ENCODE measurements at places on chromosomes 13 and 19.

DNA sequence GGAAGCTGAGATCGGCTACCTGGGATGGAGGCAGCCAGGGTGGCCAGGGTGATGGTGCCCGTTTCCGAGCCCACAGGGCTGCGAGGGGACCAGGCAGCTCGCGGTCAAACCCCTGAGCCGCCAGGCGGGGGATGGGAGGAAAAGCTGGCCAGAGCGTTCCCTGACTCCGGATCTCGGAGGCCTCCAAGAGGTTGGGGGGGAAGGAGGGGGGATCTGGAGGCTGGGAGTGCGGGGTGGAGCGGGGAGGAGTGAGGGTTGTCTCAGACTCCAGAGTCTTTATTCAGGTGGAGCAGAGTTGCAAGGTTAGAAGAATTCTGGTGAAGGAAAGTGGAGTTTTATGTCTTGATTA is 1.1 kb downstream of the CACNG7 start:
- DNase-seq, result no peak

DNA sequence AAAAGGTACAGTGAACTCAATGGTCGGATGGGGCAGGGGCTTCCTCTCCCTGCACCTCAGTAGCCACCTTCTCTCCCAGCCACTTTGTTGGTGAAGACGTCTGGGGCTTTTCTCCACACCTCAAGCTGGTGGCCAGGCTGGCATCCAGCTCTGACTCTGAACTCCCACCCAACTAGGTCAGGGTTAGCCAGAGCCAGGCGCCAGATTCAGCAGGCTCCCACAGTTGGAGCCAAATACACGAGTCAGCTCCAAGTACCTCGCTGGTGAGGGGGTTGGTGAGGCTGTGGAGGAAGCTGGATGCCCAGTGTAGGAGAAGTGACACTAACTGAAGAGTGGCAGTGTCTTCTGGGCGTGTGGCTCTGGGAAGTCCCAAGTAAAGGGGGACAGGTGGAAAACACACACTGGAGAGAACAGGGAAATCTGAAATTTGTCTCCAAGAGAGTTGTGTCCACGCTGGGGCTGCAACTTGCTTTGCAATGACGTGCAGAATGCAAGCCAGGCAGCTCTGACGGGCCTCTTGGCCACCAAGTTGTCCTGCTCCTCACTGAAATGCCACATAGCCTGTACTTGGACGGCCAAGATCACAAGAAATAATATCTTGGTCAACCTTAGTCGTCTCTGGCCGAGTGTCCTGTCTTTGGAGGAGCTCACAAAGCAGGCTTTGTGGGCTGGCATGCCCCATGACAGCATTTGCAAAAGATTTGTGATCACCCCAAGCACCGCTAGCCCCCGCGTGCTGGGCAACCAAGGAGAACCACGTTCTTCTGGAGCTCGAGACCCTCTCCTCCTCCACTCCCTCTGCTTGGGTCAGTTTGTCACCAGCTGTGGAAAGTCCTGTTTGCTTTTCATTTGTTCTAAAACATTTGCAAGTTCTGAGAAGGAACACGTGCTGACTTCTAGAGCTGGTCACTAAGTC is 18.1 kb downstream of the SLC7A1 start:
- no peak for DNase-seq

DNA sequence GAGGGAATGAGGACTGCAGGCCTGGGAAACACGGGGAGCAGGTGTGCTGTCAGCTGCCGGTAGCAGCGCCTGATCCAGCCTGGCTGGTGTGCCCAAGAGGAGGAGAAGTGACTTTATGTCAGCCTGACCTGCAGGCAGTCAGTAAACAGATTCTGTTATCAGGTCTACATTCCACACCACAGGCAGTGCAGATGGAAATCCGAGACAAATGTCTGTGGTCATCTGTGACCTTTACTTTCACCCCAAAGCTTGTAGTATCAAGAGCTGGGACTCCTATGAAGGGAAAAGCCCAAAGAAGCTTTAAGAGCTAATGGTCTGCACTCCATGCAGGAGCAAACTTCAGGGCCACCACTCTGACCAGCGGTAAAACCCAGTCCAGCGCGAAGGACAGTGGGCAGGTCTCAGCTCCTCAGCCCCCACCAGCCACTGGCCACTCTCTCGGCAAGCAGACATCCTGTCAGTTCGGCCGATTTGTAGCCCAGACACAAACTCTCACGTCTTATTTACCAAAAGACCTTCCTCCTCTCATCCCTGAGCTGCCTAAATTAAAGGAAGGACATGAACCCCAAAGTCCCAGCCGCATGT is 7.7 kb downstream of the EPS15L1 start:
- no peak for DNase-seq

GRCh38 chr19:39166571-39167391 is 30.0 kb upstream of the NCCRP1 start:
- no peak for DNase-seq

DNA sequence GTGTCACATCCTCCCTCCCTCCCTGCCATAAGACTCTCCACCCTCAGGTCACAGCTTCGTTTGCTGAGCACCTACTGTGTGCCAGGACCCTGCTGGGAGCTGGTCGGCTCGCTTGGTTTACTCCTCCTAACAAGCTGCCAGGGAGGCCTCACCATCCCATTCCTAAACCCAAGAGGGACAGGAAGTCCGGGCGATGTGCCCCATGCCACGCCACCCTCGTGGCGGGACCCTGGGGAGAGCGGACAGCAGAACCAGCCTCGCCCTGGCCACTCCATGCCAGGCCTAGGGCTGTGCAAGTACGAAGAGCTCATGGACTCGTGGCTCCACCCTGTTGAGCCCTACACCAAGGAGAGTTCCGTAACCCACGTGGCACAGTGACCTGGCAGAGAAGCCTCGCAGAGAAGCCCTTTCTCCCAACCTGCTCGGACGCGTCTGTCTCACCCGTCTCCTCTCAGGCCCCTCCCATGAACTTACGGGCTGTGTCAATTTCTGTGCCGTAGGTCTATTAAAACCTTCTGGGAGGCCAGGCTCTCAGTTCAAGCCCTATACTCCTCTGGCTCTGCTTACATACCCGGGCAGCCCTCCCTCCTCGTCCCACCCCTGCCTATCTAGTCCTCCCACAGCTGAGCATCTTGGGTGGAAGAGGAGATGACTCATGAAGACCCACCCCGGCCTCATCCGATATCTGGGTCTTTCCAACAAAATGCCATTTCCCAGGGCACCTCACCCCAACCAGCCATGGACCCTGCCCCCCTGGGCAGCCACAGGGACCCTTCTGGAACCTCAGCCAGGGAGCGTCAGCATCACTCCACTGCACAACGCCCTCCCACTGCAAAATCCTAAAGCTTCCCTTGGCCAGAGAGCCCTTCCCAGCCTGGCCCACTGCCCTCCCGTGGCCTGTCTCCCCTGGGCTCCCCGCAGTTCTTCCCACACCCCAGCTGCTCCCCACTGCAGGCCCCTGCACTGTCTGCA is 2.6 kb downstream of the UBXN6 start:
- no peak for DNase-seq

- no peak for DNase-seq
Measured at GRCh38 chr13:40126306-40127085, 471.0 kb downstream of the COG6 start.

GRCh38 chr13:94228763-94229162 is 250.7 kb downstream of the DCT start:
- DNase-seq, result no peak

GRCh38 chr13:67146523-67147130 is 83.5 kb downstream of the PCDH9 start:
- no peak for DNase-seq

DNA sequence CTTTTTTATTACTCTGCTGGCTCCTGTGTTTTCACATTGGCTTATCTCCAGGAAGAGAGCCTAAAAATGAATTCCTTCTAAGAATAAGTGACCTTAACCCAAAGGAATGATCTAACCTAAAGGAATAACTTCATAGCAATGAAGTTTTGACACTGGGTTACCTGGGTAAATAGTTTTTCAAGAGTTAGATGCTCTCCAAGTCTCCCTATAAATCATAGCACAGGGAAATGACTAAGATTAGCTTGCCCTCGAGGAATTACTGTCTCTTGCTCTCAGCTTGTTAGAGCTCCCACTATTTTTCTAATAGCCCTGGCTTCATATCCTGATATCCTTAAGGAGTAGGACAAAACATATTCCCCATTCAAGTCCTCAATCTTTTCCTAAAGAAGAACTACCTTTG is 66.3 kb downstream of the SPRY2 start:
- no peak for DNase-seq

DNA sequence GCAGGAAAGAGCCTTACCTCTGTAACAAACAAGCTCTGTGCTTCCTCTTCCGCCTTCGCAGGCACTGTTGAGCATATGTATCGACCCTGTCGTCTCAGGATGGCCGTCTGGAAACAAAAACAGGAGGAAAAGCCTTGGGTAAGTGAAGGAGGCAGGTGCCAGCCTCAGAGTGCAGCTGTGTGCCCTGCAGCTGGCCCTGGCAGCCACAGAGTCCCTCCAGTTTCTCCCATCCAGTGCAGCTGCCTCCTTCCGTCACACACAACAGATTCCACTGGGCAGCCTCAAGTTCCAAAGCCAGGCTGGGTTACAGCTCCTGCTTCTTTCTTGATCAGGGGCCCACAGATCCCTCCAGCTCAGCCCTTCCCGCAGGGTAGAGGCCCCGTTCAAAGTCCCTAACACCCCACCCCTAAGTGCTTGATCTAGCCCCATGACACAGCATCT is 47.7 kb downstream of the DOCK9 start:
- DNase-seq, result no peak

- DNase-seq, result no peak
Measured at GRCh38 chr13:46546084-46546768, 6.7 kb upstream of the LRCH1 start.

DNA sequence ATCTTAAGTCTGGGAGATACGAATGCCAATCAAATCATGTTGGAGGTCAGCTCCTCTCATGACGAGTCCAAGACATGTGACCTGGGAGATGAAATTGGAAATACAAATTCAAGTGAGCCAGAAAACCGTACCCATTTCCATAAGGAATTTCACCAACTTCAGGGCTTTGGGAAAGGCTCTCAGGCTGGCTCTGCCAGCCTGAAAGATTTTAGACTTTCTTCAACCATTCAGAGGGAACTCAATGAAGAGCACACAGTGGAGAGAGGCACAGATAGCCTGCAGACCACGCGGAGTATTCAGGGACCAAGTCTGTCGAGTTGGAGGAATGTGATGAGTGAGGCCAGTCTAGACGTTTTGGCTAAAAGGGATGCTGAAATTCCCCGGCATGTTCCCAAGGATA is 204.6 kb downstream of the MTUS2 start:
- no peak for DNase-seq

DNA sequence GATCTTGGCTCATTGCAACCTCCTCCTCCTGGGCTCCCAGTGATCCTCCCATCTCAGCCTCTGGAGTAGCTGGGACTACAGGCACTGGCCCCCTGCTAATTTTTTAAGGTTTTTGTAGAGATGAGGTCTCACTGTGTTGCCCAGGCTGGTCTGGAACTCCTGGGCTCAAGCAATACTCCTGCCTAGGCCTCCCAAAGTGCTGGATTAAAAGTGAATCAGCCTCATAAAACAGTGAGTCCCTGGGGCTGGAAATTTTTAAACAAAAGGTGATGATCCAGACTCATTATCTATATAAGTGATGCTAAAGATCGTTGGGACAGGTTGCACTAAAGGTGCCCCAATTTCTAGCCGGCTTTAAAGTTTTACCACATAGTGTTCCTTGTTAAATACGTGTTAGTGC is 112.7 kb downstream of the LMO7 start:
- DNase-seq, result no peak

- no peak for DNase-seq
Measured at GRCh38 chr13:64099994-64100393, 2684.3 kb upstream of the PCDH20 start.

Data from SW480 (cell line).